CD4-positive, alpha-beta T cell treated with Interleukin-6 at 100 ng/mL for 8 hours (primary cell): ENCODE measurements at places on chromosomes 5 and 9.

- no peak for DNase-seq
Observed at GRCh38 chr5:143716881-143717280, 95.1 kb upstream of the HMHB1 start.

DNA sequence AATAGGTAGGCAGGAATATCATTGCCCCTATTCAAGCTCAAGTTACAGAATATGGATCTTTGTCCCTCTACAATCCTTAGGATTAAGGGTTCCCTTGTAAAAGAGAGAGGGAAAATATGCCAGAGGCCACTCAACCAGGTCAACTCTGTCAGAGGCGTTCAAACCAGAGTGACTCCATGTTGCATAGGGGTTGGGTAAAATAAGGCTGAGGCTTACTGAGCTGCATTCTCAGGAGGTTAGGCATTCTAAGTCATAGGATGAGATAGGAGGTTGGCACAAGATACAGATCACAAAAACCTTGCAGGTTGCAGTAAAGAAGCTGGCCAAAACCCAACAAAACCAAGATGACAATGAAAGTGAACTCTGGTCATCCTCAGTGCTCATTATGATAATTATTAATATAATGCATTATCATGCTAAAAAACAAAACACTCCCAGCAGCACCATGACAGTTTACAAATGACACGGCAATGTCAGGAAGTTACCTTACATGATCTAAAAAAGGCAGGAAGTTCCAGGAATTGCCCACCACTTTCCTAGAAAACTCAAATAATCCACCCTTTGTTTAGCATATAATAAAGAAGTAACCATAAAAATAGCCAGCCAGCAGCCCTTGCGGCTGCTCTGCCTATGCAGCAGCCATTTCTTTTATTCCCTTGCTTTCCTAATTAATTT lies 64.8 kb downstream of the ERP44 start:
- DNase-seq = no peak

DNA sequence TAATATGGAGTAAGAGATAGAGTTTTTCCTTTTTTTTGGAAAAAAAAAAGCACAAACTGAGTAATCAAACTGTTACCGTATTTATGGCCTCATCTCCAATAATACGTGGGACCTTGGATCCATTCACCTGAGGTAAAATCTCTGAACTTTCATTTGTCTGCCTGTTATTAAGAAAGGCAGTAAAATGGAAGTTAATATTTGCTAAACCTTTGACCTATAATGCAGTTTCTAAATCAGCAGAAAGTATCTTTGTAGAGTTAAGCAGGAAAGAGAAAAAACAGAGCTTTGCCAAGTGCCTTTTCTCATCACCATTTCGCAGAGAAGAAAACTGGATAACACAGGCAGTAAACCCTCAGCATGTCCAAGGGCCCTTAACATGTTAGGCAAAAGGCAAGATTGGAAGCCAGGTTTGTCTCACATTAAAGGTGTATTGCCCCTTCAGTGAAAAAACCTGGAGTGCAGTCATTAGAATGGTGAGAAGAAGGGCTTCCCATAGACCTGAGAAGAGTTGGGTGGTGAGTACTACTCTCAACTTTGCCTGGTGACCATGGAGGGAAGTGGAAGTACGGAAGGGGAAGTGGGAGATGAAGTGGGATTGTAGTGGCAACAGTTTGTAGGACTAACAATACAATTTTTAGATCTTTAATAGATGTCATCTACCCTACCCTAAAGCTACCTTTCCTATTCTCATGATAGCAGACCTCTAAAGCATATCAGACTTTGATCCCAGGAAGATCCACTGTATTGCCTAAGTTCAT lies 65.4 kb upstream of the GRAMD2B start:
- DNase-seq = no peak

DNA sequence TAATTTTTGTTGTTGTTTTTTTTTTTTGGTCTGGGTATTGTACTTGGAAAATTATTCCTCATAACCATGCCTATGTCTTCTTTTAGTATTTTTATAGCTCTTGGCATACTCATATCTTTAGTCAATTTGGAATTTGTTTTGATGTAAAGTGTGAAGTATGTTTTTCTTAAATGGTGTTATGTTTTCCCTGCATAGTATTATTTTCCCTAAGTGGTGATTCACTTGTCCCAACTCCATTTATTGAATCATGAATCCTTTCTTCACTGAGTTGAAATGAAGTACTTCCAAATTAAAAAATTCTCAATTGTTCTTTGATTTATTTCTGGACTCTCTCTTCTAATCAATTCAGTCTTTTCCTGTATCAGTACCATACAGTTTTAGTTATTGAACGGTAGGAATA lies 46.5 kb downstream of the POLK start:
- no peak for DNase-seq

- no peak for DNase-seq
Observed at GRCh38 chr5:74543162-74543995, 97.1 kb downstream of the ENC1 start.

- DNase-seq = no peak
Observed at GRCh38 chr5:77993855-77994318, 217.7 kb upstream of the TBCA start.

DNA sequence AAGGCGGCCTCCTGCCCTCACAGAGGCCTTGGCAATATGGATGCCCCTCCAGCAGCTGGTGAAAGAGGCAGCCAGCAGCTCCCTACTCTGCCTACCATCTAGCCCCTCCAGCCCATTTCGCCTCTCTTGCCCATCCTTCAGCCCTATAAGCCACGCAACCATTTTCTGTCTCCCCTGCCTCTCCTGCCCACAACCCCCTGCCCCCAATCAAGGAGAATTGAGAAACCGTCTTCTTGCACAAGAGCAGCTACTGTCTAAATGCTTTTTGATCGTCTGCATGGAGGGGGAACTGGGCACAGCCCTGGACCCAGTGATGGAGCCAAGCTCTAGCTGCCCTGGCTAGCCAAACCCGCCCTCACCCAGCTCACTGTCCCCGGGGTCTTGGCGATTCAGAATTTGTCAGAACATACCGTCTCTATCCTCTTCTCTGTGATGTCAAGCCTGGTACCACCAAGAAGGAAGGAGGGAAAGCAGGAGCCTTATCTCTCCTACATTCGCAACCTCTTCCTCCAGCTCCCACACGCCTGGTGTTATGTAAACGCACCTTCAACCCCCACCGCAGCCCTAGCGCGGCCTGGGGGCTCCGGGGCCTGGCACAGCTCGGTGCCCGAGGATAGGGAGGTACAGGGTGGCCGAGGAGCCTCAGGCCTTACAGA lies 1.2 kb downstream of the SPRY4 start:
- no peak for DNase-seq

- no peak for DNase-seq
Observed at GRCh38 chr9:70134360-70134759, 90.7 kb downstream of the MAMDC2 start.

DNA sequence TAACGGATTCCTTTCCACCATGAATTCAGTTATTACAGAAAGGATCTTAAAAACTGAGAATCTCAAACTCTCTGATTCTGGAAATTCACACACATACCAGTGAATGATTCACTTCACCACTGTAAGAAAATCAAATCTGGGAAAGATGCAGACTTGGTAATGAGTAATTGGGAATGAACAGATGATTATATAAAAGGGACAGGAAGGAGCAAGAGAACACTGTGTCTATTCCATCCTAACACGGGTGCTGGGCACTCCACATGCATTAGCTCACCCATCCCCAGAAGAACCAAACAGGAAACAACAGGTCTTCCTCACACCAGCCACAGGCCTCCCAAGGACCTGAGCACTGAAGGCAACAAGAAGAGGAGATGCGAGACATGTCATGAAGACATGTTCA lies 74.8 kb upstream of the ZNF622 start:
- no peak for DNase-seq

DNA sequence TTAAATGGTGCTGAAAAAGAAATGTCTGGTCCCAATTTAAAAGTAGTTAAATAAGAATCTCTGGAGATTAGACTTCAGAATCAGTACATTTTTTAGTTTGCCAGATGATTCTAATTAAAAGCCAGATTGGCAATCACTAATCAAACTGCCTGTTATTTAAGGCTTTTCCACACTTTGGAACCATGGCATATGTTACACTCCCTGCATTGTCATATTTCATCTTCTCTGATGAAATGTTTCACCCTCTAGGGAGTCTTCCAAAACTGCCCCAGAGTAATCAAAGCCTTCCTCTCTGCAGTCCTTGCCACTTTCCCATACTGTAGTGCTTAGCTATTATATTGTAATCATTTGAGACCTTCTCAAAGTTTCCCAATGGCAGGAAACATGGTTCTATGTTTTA lies 17.5 kb upstream of the OR13C9 start:
- DNase-seq = no peak

- no peak for DNase-seq
Observed at GRCh38 chr5:102753889-102754766, 977 bp upstream of the PAM start.
